ENCODE measurements at places on chromosomes 4 and X.

DNA sequence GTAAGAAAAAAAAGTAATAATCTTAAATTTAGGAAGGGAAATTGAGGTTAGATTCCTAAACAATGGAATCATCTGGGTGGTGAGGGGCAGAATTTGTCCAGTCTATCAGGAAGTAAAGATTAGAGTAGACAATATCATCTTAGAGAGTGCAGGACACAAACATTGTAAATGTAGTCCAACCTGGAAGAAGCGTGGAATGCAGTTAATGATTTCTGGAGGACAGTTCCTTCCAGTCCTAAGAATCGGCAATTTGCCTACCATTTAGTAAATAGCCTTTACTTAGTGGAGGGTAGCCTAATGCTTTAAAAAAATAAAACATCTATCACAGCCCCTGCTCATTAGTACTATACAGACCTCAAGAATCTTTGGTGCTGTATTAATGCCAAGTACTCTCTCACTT is 147.5 kb upstream of the TTC29 start:
- no peak for DNase-seq

DNA sequence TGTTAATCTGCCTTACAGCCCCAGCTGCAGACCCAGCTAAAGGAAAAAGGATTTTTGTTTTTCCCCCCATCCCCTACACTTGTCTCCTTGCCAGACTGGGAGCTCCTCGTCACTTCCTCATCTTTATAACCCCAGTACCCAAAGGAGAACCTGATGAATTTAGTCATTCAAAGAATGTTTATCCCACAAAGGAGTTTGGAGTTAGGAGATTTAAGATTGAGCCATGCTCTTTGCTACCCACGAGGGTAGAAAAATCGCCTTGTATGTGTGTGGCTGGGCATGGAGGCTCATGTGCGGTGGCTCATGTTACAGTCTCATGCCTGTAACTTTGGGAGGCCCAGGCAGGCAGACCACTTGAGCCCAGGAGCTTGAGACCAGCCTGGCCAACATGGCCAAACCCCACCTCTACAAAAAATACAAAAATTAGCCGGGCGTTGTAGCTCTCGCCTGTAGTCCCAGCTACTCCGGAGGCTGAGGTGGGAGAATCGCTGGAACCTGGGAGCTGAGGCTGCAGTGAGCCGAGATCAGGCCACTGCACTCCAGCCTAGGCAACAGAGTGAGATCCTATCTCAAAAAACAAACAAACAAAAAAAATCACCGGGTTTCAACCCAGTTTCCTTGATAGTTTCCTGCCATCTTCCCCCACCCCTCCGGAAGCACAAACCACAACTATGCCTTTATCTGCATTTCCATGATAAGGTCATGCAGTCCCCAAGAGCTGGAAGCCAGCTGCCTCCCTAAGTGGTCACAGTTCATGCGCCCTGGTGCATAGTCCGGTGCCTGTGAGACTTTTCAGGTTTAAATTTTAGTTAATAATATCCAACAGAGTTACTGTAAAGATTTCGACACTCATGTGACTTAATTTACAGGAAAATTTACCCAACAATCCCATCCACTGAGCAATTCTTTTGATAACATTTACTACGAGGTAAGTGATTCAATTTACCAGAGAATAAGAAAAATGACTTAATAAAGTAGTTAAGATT is 1.5 kb downstream of the CFAP97 start:
- DNase-seq: no peak

DNA sequence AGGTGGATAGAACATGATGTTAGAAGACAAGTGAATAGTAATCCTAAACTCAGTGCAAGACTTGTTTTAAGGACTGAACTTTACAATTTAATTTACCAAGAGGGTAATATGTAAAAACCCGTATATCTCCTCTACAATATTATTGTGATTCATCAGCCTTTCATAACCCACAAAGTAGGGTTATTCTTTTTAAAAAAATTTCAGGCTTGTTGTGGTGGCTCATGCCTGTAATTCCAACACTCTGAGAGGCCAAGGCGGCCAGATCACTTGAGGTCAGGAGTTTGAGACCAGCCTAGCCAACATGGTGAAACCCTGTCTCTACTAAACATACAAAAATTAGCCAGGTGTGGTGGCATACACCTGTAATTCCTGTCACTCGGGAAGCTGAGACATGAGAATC is 7.2 kb downstream of the IBSP start:
- DNase-seq: no peak

- DNase-seq: no peak
Observed at GRCh38 chrX:130758072-130758471, 144.9 kb downstream of the ENOX2 start.

DNA sequence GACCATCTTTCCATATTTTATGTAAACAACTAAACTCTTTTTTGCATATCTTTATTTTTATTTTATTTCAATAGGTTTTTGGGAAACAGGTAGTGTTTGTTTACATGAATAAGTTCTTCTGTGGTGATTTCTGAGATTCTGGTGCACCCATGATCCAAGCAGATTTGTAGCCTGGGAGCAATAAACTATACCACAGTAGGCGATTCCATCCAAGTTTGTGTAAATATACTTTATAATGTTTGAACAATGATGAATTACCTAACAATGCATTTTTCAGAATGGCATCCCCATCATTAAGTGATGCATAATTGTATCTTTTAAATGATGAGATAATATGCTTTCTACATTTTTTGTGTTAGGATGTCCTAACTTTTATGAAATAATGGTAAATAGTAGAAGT is 39.2 kb upstream of the CYSLTR1 start:
- DNase-seq: no peak

DNA sequence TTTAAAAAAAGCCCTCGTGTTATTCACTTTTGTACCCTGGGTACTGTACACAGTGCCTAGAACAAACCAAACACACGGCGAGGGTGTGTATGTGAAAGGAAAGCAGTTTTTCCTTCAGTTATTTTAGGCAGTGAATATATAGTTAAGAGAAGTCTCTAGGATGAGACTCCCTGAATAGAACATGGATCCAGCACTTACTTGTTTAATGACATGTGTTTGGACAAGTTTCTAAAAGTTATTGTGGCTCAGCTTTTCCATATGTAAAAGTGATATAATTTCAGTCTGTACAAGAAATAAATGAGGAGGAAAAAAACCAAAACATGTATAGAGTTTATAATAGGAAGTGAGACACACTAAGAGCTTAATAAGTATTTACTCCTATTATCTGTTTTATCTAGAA is 273.2 kb downstream of the ADGRL3 start:
- no peak for DNase-seq

DNA sequence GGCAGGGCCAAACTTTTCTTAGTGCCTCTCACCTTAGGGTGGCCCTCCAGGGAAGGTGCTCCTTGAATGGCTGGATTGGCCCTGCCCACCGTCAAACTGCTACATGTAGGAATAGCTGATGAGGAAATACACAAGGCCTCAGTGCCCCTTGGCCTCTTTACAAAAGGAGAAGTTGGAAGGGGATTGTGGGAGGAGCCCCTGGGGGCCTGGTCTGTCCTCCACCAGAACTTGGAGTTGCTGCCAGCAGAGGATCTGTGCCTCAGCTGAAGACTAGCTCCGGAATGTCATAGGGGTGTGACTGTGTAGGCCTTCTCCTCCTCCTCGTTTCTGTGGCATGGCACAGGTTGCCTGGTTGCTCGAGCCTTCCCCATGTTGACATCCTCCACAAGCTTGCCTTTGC is 142.7 kb downstream of the AMMECR1 start:
- DNase-seq: no peak

- no peak for DNase-seq
Observed at GRCh38 chrX:77622233-77622632, 163.8 kb downstream of the ATRX start.

GRCh38 chr4:151035911-151036310 is 20.8 kb upstream of the LRBA start:
- DNase-seq: no peak

DNA sequence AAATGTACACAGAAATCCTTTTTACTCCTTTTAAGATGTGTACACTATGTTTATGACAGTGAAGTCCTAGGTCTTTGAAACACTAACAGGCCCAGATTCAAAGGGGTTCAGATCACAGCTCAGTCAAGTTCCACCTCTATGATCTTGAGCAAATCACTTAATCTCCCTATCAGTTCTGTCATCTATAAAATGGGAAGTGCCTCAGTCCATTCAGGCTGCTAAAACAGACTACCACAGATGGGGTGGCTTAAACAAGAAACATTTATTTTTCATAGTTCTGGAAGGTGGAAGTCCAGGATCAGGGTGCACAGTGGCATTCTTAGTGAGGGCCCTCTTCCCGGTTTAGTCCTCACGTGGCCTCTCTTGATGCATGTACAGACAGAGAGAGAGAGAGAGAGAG is 117.1 kb downstream of the CORIN start:
- no peak for DNase-seq
